Stimulated activated CD4-positive, alpha-beta T cell treated with anti-CD3 and anti-CD28 coated beads, Interleukin-12 subunit alpha, Interleukin-12 subunit beta, amount 100 ng/mL, for 24 hours (primary cell): ENCODE measurements at places on chromosomes 12 and 14.

- no peak for DNase-seq
These were observed 135.0 kb downstream of the NCOR2 start for GRCh38 chr12:124432376-124432775.

DNA sequence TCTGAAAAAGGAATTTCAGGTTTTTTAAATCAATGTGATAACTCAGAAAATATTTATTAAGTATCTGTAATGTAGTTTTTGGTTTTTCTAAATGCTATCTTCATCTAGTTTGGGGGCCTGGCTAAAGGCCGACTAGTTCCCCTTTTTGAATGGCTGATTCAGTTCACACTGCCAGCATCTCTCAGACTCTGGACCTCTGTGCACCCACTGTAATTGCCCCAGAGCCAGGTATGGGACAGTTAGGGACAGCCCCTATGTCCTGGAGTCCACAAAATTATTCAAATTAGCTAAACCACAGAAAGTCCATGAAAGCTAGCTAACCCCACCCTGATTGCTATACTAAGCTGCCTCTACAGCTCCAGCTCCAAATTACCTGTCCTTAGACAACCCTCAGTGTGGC, 49.1 kb upstream of the RGS6 start:
- no peak for DNase-seq

DNA sequence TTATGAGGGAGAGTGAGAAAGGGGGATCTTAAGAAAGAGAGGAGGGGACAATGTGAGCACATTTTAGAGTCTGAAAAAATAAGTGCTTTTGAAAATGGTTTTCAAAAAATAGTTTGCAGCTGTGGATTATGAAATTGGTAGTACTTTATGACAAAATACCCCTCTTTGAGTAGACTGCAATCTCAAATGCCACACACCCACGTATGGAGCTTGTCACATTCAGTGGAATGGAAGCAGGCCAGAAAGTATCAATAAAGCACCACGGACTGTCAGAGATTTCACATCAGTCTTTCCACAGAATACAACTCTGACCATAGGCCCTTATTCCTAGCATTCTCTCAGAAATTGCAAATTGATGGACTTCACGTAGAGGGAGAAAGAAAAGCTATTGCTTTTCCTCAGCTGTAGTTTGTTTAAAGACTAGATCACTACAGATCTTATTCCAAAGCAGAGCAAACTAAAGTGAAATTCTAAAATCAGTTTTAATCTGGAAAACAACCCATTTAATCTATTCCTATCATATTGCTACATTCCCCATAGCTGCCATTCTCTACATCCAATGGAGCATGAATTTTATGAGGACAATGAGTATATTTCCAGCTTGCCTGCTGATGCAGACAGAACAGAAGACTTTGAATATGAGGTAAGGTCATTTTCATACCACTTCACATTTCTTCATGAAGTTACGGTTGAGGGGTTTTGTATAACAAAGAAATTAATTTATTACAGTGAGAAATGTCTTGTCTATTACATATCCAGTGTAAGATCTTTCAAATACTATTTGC, 321.3 kb downstream of the PDZRN4 start:
- no peak for DNase-seq

DNA sequence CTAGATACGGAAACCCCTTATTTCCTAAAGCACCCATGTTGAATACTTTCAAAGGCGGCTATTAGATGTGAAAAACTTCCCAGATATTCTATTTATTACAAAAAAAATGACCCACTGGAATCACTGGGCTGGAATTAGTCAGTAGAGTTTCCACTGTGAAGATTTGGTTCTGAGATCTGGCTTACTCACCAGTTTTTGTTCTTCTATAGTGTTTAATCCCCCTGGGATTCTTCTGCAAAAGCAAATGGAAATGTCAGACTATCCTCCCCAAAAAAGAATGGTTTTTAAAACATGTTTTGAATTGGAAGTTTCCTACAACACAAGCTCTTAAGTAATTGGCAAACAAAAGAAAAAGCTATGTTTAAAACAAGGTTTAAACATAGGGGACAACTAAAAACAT, 166.4 kb downstream of the STXBP6 start:
- no peak for DNase-seq

DNA sequence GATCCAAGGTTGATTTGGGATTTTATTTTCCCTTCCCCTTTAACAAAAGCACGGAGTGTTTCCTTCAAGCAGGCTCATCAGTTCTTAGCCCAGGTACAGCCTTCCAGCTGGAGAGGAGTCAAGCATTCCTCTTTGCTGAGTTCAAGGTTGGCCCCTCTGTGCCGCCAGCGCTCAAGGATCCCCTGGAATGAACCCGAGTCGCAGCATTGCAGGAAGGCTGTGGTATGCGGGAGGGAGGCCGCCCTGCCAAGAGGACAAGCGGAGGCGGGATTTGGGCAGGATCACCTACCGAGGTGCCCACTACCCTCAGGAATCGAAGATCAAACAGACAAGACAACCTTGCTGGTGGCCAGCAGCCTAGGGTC, 53.9 kb upstream of the NCOR2 start:
- no peak for DNase-seq

DNA sequence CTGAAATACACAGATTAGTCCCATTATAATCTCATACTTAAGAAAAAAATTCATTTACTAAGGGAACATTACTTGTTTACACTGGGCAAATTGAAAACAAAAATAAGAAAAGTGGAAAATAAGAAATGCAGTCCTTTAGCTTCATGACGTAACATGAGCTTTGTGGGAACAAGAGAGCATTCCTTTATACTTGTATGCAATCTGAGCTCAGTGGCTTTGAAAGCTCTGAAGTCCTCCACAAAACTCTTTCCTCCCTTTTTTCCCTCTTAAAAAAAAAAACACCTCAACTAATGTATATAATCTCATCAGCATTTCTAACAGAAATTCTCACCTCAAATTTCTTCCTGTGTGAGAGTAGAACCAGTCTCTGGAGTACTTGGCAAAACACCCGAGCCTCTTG, 76.9 kb upstream of the OTX2 start:
- no peak for DNase-seq
